Glomerular endothelial cell (primary cell): ENCODE measurements at places on chromosomes 3 and 15.
A peak's percentile ranks its signal among the peaks of the same experiment; 100 is the strongest.

GRCh38 chr15:51180011-51180410 lies 85.3 kb upstream of the TNFAIP8L3 start:
- no peak for DNase-seq

DNA sequence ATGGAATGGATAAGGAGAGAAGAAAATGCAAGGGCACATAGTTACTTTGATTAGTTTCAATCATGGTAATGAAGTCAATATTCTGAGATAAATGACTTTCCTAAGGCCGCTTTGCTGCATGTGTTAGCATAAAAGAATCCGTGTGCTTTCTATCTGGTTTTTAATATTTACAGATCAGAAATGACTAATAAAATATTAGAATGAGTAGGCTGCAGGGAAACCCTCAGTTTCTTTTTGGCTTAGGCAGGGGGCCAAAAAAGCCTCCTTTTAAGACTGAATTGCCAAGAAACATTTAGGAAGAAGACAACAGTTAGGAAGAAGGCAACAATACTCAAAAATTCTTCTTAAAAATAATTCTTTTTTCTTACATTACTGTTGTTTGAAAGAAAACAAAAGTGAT lies 11.6 kb downstream of the NEK11 start:
- DNase-seq: no peak

GRCh38 chr3:128007033-128007424 lies 45.2 kb upstream of the SEC61A1 start:
- no peak for DNase-seq

GRCh38 chr3:43854916-43855315 lies 164.2 kb downstream of the ABHD5 start:
- no peak for DNase-seq

- DNase-seq: no peak
Observed at GRCh38 chr15:40267670-40268069, 15.2 kb downstream of the ANKRD63 start.

DNA sequence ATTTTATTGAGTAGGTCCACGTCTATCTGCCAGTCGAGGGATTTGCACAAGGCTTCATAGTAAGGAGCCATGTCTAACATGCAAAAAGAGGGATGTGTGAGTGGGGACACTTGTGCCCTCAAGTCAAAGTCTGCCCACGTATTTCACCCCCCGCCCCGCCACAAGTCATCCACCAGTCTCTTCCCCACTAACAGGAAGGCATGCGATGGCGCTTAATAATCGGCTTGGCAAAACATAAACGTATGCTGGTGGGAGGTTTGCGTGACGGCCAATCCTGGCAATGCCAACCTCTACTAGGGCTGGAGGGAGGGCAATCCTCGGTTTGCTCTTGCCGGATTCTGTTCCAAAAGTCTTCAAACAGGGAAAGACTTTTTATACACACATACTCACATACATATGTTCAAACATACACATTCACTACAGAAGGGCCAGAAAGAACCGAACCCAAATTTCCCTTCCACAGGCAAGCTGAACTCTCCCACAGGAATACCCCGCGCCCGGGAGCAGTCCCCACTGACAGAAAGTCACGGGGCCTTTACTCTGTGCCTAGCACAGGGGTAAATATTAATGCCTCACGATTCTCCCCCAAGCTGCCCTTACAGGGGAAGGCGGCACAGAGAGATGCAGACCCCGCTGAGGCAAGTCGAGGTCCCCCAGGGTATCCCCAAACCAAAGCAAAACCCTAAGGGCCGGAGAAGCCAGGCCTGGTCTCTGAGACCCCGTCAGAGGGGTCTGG lies 675 bp downstream of the PSMD6 start:
- DNase-seq: no peak

GRCh38 chr3:171939578-171939977 lies 96.4 kb downstream of the TMEM212 start:
- DNase-seq: no peak

DNA sequence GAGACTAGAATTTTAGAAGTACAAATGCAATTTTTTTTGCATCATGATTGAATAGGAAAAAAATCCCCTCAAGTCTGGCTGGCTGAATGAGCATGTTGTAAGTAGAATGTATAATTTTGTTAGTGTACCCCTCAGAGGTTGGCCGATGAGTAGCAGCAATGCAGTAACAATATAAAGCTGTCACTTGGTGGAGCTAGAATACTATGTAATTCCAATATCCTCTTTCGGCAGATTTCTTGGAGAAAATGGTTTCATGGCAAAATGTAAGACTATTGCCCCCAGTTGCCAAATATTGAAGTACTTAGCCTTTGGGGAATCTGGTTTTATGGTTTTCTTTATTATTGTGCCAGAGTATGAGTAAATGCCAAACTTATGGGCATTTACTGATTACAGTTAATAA lies 39.8 kb upstream of the SGO1 start:
- peak; percentile 34 for DNase-seq

DNA sequence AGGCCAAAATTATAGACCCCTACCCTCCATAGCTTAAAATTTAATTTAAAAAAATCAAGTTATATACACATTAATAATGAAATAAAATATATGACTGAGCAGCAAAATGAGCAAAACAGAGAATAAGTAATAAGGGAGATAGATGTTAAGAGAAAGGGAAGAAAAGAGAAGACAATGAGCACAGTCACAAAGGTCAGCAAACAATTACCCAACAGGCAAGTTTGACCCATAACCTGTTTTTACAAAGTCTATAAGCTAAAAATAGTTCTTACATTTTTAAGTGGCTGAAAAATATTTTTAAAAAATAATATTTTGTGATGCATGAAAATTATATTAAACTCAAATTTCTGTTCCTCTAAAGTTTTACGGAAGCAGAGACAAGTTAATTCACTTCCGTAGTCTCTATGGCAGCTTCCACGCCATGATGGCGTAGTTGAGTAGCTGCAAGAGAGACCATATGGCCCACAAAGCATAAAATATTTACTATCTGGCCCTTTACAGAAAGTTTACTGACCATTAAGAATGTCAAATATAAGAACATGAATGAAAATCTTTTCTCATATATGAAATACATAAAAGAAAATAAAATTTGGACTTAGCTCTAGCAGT lies 47.5 kb downstream of the ACAP2 start:
- no peak for DNase-seq

- DNase-seq: peak; percentile 22
Observed at GRCh38 chr15:47439146-47440111, 277.9 kb upstream of the SEMA6D start.

GRCh38 chr3:119311081-119311925 lies 17.1 kb downstream of the ARHGAP31 start:
- DNase-seq: no peak

- DNase-seq: no peak
Observed at GRCh38 chr3:184737641-184738505, 26.0 kb upstream of the MAGEF1 start.

GRCh38 chr3:32137870-32138269 lies 31.4 kb downstream of the GPD1L start:
- DNase-seq: no peak

- peak; percentile 97 for DNase-seq
Observed at GRCh38 chr3:64188810-64189560, 36.3 kb downstream of the PRICKLE2 start.

DNA sequence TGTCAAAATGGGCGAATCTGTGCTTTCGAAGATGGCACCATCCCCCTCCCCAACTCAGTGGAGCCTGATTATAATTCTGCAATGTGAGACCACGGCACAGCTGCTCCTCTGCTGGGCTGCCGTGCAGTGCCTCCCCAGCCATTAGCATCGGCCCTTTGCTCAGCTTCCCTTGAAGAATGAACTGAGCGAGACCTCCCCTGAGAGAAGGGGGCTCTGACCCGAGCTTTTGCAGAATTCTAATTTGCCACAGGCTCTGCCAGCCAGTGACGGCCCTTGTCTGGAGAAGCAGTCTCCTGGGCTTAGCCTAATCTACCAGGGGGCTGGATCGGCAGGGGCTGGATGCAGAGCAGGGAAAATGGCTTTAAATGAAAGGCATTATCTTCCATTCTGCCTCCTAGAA lies 57.2 kb downstream of the GLDN start:
- DNase-seq: no peak

- no peak for DNase-seq
Observed at GRCh38 chr15:34914317-34914716, 55.2 kb downstream of the AQR start.

- DNase-seq: no peak
Observed at GRCh38 chr3:193641440-193641775, 48.4 kb downstream of the OPA1 start.

DNA sequence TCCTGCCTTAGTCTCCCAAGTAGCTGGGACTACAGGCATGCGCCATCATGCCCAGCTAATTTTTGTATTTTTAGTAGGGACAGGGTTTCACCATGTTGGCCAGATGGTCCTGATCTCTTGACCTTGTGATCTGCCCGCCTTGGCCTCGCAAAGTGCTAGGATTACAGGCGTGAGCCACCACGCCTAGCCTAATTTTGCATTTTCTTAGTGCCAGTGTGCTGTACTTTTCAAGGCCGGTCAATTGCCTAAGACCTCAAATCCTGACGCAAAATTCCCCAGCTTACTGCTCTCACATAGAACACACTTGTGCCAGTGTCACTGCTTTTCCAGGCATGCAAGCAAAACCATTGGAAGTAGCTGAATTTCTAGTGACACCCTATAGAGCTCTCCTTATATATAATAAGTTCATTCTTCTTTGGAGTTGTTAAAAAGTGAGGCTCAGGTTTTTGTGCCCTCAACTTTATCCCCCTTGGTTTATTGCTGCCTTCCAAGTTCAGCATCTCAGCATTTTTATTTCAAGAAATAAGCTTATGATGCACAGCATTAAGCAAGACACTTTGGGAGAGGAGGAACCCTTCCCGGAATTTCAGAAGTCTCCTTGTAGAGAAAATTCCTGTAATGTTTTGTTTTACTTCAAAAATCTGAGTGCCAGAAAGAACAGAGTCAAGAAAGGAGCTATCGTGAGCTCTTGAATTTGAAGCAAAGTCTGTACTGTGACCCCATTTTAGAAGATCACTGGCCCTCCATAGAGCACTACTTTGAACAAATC lies 93.2 kb downstream of the FILIP1L start:
- no peak for DNase-seq

GRCh38 chr3:197802779-197803459 lies 11.9 kb downstream of the LRCH3 start:
- no peak for DNase-seq

DNA sequence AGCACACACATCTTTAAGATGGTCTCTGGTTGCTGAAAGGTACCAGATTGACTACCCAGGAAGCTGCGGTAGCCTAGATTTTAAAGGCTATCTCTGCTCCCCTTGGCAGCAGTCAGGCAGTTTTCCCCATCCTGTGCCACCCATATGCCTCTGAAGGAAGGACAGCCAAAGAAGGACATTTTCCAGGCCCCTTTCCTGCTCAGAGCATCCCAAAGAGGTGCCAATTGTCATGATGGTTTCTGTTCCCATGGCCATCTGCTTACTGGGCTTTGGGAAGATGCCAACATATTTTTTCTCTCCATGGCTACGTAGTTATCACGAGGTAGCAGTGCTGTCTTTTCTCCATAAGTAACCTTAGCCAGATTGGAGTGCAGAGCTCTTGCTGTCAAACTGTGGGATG lies 39.7 kb downstream of the UNC13C start:
- no peak for DNase-seq

GRCh38 chr3:191094057-191094845 lies 104.8 kb upstream of the OSTN start:
- no peak for DNase-seq

DNA sequence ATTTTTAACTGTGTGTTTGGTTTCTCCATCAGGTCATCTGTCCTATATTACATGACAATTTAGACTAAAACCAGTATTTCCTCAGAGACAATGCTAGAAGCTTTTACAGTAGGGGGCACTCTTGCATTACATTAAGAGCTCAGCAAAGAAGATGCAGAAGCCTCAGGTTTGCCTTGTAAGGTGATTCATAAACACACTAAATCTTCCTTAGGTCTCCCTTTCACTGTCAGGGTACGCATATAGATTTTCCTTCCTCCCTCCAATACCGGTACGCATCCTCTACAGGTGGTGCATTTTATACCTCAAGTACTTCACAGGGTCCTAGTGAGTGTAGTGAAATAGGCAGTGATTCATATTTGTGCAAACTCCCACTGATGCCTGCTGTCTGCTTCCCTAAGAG lies 46.5 kb downstream of the CD86 start:
- DNase-seq: peak; percentile 16

- no peak for DNase-seq
Observed at GRCh38 chr15:27768732-27769475, 330.2 kb downstream of the OCA2 start.

GRCh38 chr15:40420793-40421192 lies 15.2 kb downstream of the IVD start:
- DNase-seq: no peak

GRCh38 chr3:89049119-89049518 lies 58.3 kb upstream of the EPHA3 start:
- no peak for DNase-seq

- no peak for DNase-seq
Observed at GRCh38 chr3:20776692-20777091, 590.7 kb upstream of the SGO1 start.

- no peak for DNase-seq
Observed at GRCh38 chr3:151599103-151599672, 134.5 kb upstream of the AADACL2 start.

GRCh38 chr3:153843994-153844393 lies 277.2 kb upstream of the ARHGEF26 start:
- DNase-seq: no peak

- DNase-seq: no peak
Observed at GRCh38 chr3:187997946-187998561, 155.9 kb upstream of the LPP start.

DNA sequence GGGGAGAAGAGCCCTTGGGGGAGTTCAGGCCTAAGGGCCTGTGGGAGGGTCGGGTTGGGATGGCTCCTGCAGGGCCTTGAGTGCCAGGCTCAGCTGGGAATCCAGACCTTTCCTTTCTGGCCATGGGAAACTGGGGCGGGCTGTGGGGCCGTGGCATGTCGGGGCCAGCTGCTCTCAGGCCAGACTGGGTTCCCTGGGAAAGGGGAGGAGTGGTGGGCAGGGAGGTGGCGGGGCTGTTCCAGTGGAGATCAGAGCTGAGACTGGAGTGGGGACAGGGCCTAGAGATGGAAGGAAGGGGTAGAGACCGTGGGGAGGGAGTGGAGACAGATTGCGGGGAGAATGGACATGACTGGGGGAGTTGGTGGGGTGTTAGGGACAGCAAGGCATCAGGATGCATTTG lies 20.3 kb downstream of the FBLN2 start:
- DNase-seq: no peak

- no peak for DNase-seq
Observed at GRCh38 chr3:168709073-168709472, 613.3 kb upstream of the GOLIM4 start.

GRCh38 chr3:17357035-17357710 lies 385.3 kb downstream of the TBC1D5 start:
- DNase-seq: no peak

GRCh38 chr15:62833646-62834045 lies 208.9 kb upstream of the TPM1 start:
- no peak for DNase-seq

DNA sequence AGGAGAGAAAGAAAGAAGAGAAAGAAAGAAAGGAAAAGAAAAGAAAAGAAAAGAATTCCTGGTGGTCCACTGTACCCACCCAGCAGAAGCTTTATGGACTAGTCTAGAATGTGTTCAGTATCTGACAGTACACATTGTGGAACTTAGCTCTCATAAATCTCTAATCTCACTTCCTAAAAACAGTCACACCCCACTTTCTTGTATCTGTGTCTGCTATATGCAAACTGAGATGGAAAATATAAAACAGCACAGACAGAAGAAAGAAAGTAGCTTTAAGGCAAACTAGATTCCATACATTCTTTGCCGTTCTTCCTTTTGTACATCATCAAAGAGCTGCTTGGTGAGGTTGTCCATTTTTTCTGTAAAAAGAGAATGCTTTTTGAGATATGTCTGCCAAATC lies 41.1 kb upstream of the GNB5 start:
- DNase-seq: no peak
